GM20000 (cell line): ENCODE measurements at places on chromosomes 16 and 17.
A peak's percentile ranks its signal among the peaks of the same experiment; 100 is the strongest.

GRCh38 chr17:28368306-28368831 is 1.7 kb downstream of the VTN start:
- no peak for DNase-seq

DNA sequence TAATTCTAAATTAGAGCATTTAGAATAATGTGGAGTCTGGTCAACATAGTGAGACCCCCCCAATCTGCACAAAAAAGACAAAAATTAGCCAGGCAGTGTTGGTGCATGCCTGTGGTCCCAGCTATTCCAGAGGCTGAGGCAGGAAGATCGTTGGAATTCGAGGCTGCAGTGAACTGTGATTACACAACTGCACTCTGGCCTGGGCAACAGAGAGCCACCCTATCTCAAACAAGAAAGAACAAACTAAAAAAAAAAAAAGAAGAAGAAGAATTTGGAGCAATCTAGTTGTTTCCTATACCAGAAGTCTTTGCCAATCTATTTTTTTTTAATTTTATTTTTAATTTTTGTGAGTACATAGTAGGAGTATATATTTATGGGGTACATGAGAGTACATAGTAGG is 6.0 kb downstream of the CETP start:
- no peak for DNase-seq

GRCh38 chr17:60652454-60653247 is 25.0 kb upstream of the BCAS3 start:
- no peak for DNase-seq

DNA sequence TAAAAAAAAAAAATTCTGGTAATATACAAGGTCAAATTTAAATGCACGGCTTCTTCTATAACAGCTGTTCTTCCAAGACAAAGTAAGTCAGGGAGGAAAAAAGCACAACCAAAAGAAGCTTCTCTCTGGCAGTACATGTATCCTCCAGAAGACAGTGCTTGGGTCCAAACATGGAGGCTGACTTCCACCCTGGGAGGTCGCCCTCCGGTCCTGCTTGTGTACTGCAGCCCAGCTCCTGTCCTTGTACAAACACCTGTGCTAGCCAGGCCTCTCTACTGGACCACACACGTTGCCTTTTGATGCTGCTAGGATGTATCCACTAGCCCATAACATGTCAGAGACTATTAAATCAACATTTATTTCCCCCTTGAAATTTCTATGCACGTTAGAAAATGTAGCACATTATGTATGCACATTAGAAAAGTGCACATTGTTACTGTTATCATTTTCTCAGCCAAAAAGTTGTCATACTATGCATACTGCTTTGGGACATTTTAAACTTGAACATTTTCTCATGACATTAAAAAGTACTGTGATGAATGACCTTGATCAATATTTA is 21.9 kb downstream of the TEKT3 start:
- no peak for DNase-seq

DNA sequence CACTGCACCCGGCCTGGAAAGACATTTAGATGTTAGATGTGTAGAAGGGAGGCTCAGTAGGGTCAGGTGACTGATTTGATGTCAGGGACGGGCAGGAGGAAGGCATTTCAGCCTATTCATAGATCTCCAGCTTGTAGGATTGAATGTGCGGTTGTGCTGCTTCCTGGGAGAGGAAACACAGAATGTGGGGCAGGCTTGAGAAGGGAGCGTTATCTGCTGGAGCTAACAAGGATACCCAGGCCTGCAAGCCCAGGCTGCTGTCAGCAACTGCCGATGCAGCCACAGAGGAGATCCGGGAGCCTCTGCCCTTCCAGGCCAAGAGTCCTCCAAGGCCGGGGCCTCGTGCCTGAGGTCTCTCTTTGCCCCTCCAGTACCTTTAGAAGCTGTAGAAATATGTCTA is 205.6 kb downstream of the SPECC1 start:
- DNase-seq, result no peak

GRCh38 chr17:12085076-12085949 is 64.6 kb downstream of the MAP2K4 start:
- no peak for DNase-seq

- DNase-seq, result no peak
Observed at GRCh38 chr16:56625140-56625942, at the start of gene MT1E. Gene MT1E, plus strand, starts transcription at chr16:56625781. Its CDS starts 71 bp downstream, at chr16:56625852.

DNA sequence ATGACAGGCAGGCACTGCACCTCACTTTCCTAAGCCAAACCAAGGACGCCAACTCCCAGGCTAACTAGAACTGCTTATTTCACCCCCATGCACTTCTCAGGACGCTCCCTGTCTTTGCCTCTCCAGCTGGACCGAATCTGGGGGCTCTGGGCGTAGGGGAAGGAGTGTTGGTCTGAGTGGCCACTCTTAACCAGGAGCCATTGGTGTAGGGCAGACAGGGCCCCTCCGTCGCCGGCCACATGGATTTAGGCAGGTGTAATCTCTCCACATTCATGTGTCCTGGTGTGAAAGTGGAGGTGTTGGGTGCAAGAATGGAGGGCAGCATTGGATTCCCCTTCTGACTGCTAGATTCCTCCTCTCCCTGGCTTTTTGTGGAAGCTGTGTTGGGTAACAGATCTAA is 9.8 kb downstream of the ATP2C2 start:
- no peak for DNase-seq

DNA sequence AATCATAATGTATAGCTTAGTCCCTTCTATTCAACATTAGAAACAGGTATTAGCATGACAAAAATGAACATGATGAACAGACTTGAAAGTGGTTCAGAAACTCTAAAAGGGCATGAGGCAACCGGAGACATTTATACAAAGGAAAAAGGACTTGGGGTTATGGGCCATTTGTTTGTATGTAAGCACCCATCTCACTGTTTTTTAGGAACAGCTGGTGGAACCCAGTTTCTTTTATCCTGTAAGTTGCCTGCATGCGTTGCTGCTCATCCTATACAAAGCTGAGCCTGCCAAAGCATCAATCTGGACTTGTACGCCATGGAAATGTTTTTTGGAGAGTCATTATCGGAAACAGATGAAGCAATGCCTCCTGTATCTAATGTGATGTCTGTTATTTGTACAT is 72.3 kb upstream of the NACA2 start:
- no peak for DNase-seq

DNA sequence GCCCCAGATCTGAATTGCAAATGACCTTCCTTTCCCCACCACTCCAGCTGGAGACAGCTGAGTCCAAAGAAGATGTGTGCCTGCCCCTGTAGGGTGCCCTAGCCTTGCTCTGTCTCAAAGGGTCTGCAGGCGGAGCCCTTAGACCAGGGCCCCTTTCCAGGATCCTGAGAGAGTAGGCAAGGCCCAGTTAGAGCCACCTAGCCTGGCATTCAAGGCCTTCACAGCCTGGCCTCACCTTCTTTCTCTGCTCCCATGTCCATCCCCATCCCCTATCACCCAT is 66.6 kb upstream of the LHX1 start:
- no peak for DNase-seq

DNA sequence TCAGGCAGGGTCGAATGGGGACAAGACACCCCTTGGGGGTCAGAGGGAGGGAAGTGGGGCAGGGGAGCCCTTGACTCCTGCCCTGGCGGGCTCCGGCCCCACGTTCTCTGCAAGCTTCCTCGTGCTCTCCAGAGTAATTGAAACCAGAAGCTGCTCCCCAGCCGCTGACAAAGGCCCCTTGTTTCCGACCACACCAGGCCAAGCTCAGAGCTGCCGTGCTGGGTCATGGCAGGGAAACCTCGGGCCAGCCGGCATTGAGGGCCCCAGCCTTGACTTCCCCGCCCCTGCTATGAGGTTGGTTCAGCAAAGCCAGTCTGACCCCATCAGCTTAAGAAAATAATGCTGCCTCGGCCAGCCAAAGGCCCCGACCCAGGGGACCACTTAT is 43.3 kb downstream of the TIMM22 start:
- DNase-seq, result no peak

- DNase-seq, result peak; percentile 55
Observed at GRCh38 chr16:29816694-29817441, 916 bp downstream of the PAGR1 start.

- peak; percentile 51 for DNase-seq
Observed at GRCh38 chr17:51371732-51372151, 111.4 kb downstream of the UTP18 start.

GRCh38 chr16:80996688-80997138 is 10.0 kb downstream of the CMC2 start:
- no peak for DNase-seq

DNA sequence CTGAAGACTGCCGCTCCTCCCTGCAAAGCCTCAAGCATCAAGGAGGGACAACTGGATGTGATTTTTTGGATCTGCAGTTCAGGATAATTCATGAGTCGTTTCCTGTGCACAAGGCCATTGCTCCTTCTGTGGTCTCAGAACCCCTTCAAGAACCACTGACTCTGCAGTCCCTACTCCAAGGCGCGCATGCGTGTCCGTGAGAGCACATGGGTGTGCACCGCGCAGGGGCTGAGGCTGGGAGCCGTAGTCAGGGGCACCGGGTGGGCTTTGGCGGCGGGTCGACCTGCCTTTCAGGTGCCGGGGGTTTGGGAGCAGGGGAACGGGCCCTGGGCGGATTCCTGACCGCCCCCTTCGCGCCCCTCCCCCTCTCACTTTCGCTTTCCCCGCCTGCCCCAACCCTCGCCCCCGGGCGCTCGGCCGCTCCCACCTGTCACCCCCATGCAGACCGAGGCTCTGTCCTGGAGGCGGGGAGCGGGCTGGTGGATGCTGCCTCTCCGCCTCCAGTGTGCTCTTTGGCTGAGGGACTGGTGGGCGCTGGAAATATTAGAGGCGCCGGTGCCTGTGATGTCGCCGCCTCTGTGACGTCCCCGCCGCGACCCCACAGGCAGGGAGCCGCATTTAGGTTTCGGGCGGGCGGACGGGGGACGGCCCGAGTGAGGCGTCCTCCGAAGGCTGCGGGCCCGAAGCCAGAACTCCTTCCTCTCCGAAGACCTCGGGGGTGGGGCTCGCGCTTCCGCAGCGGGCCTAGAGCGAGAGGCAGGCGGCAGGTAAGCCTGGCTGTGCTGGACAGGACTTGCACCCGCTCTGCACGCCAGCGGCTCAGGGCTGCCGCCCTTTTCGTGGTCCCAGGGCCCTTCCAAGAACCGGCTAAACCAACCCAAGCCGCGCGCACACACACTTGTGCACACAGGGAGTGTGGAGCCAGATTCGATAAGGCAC is at the start of gene SPATA32:
Gene SPATA32, minus strand, starts transcription at position 518 of the 939 bp plus-strand sequence. Its CDS starts 78 bp downstream, at position 440.
- peak; percentile 82 for DNase-seq

DNA sequence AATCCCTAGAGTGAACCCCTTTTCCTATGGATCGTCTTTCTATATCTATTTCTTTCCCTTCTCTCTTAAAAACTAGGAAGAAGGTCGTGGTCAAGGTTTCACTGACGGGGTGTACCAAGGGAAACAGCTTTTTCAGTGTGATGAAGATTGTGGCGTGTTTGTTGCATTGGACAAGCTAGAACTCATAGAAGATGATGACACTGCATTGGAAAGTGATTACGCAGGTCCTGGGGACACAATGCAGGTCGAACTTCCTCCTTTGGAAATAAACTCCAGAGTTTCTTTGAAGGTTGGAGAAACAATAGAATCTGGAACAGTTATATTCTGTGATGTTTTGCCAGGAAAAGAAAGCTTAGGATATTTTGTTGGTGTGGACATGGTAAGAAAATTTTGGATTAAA is 9.6 kb downstream of the CYLD start:
- DNase-seq, result no peak

DNA sequence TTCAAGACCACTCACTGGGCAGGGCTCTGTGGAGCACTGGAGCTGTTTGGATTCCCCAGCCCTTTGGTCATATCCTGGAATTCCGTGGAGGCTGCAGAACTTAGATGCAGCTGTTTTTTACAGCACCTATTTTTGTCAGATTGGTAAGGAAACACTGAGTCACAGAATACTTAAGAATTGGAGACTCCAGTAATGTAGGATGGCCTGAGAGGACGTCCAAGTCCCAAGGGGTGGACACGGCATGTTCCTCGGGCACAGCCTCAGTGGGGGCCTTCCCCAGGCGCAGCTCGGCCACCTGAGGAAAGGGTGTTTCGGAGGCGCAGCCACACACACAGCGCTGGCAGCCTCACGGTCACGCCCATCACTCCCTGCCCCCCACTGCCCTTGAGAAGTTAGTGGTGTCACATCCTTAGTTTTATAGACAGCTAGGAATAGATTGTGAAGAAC is 14.8 kb downstream of the PLD6 start:
- DNase-seq, result no peak

DNA sequence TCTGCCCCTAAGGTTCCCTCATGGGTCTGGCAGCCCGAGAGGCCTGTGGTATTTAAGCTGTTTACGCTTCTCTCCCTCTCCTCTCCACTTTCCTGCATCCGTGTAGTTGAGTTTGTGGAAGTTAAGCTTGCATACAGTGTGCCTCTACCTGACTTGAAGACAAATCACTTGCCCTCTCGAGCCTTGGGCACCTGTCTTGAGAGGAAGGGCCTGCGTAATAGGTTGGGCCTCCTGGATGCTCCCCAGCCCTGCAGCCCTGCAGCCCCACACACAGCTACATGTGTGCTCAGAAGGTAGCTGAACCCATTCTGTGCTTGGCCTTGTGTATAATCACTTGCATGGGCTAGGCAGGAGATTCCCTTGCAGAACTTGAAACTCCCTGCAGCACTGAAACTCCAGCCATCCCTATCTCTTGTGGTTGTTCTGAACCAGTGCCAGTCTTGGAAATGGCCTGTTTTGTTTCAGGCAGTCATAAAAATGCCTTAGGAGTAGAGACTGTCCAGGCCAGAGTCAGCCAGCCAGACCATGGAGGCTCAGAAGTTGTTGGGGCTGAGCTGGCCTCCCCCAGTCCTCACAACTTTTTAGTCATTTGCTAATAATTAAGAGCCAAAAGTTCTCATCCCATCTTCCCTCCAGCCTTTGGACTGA is 134.6 kb downstream of the CLEC16A start:
- no peak for DNase-seq

DNA sequence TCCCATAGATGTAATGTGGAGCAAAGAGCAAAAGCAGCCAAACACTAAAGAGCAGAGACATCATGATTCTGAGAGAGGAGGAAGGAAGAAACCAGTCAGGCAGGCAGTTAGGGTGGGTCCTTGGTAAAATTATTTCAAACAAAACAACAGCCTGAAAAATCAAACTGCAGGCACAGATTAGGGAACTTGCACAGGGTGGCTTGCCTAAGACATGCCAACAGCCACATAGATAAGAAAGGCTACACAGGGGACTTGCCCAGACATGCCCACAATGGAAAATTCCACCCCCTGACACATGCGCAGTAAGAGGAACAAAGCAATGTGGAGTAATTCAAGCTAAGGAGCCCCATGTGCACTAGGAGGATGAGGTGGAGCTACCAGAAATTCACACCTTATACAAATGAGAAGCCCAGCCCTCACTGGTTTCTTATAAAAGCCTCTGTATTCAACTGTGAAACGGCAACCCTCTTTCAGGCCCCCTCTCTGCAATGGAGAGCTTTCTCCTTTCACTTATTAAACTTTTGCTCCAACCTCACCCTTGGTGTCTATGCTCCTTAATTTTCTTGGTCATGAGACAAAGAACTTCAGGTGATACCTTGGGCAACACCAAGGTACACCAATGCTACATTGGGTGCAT is 7.3 kb upstream of the GAS7 start:
- no peak for DNase-seq

DNA sequence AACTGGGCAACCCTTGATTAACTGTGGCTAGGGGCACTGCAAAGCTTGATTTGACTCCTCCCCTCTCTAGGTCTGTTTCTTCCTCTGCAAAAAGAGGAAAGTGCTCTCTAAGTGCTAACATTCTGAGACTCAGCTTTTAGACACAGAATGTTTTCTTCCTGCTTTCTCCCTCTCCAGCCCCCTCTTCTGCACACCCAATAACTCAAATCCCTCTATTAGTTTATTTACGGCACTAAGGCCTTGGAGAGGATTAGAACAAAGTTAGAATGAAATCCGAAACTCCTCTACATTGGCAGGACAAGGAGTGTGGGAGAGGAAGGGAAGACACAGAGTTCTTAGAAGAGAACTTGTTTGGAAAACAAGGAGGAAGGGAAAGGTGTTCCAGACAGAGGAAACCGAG is 3.3 kb upstream of the SBK1 start:
- DNase-seq, result no peak

- no peak for DNase-seq
Observed at GRCh38 chr16:89297910-89298545, 80.5 kb downstream of the ZNF778 start.
